Fibroblast of lung (primary cell): ENCODE measurements at places on chromosomes 5 and 9. TPM values are rescaled to one million over a fixed set of nuclear protein-coding genes. Genes with fewer than 3 reads are reported as not detected.

SLC6A18 gene
- total RNA-seq = not detected in 2 replicates

UGT3A2 gene
- total RNA-seq = not detected in 2 replicates

HAPLN1 gene
- 0.17 TPM in 1 of 2 replicates, not detected in the other for total RNA-seq

TLR4 gene
- total RNA-seq = 2.6 and 3.1 TPM in 2 replicates

FLT4 gene
- 0.17 and 0.26 TPM in 2 replicates for total RNA-seq
